M059J (cell line): ENCODE measurements at places on chromosomes 5 and 9. TPM values are rescaled to one million over a fixed set of nuclear protein-coding genes. Genes with fewer than 3 reads are reported as not detected.

The DOCK2 gene
- total RNA-seq = 45.9 and 47.7 TPM in 2 replicates

DNA sequence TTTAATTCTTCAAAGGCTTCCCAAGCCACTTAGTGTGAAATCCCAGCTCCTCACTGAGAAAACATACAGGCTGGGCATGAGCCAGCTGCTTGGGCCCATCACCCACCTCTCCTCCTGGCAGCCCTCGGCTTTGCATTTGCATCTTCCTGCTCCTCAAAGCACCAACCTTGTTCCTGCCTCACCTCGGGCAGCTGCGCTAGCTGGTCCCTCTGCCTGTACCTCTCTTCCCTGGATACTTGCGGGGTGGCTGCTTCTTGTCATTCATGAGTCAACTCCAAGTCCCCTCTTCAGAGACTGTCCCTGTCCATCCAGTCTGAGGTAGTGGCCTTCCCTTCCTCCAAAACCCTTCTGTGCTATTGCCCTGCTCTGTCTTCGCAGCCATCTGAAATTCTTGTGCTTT, 116.1 kb upstream of the CXCL14 start:
- DNase-seq = no peak

DNA sequence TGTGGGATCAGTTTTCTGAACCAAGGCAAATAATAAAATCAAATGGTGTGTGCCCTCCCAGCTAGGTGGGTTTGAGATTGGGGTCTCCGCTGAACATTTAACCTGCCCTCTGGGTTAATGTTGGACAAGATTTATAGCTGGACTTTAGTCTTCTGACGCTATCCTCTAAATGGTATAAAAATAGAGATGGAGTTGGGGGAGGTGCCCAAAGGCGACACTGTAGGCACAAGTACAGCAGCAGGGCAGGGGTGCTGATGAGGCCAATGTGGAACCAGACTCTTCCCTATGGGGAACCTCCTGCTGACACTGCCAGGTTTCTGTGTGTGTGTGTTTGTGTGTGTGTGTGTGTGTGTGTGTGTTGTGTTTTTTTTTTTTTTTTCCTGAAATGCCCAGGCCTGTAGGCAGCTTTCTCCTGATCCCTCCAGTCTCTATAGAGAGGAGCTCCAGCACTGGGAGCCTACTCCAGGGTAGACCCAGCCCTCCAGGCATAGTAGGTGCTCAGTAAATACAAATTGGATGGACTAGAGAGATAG, 37.9 kb downstream of the PCDH1 start:
- DNase-seq = no peak

The TRIP13 gene
- 44.5 and 62.9 TPM in 2 replicates for total RNA-seq
